ENCODE measurements at places on chromosomes 1 and 21.
A peak's percentile ranks its signal among the peaks of the same experiment; 100 is the strongest.

DNA sequence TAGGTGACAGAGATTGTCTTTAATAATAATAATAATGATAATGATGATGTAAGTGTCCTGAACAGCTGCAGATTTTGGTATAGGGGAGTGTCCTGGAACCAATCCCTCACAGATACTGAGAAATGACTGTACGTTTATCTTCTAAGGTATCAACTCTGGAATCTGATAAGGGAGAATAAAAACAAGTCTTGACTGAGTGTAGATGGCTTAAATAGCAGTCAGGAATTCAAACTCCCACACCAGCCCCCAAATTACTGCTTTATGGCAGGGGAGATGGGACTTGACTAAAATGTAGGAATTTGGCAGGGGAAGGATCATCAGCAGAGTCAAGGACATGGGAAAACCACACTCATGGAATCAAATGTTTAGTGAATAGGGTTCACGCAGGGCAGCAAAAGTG is 6.1 kb upstream of the VHLL start:
- no peak for DNase-seq

DNA sequence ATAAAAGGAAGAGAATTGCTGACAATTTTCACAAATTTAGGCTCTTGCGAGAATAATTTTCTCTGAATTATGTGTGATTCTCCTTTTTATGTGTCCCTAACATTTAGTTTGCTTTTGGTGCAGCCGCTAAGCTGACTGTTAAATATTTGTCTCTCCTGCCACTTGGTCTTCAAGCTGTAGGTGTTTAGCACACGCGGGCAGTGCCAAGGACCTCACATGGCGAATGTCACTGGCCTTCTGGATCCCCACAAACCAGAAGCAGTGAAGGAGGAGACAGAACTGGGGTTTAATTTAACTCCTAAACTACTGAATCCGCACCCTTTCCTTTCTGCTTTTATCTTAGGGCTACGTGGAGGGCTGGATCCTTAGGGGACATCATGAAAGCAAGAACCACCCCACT is 120.0 kb downstream of the KAZN start:
- no peak for DNase-seq

GRCh38 chr1:193558491-193559028 is 372.1 kb upstream of the B3GALT2 start:
- peak; percentile 79 for DNase-seq

GRCh38 chr21:45811136-45811535 is 167.6 kb downstream of the PCBP3 start:
- no peak for DNase-seq

DNA sequence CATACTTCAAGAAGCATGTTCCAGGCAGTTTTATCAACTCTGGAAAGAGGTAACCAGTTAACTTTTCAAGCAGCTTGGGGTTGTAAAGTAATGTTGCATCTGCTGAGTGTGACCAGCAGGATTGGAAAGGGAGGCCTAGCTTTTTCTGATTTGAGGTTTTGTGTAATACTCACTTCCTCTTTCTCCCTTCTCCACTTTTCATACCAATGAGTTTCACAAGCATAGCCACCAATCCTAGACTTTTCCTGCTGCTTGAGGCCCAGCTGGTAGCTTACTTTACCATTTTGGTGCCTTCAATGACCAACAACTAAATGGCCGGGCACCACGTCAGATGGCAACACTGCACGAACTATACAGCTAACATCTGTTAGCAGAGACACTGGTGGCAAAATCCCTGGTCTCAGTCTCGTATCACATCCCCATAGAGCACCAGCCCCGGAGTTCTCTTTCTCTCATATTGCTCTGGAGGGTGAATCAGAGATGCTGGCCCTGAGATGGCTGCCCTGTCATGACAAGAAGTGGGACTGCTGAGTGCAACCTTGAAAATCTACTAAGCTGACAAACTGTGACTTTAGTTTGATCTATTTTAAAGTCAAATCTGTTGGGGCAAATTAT is 14.8 kb upstream of the GPR88 start:
- DNase-seq = no peak

GRCh38 chr1:109454497-109455133 is 11.7 kb upstream of the SYPL2 start:
- no peak for DNase-seq

GRCh38 chr1:116334015-116334547 is 39.0 kb upstream of the ATP1A1 start:
- peak; percentile 78 for DNase-seq

DNA sequence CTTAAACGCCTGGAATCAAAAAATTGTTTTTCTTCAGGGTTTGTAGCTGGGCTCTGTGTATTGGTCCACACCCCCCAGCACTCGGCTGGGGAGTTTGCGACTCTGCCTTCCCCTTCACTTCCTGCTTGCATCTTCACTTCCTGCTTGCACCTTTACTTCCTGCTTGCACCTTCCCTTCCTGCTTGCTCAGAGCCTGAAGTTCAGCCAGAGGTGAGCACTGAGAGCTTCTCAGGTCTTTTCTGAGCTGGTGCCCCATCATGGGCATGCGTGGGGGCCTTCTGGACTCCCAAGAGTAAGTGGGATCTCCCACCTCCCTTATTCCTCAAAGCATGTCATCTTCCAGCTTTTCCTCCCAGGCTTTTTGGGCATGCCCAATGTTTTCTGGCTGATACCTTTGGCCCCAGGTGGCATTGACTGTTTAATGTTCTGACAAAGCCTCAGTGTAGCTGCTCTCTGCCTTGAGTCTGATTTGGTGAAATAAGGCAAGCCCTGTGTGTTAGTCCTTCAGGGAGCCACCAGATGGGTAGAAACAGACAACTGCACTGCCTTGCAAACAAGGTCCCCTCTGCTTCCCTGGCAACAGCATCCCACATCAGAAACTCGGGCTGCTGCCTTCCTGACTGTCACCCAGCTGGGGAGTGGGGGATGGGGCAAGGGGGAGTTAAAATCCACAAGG is 3.5 kb downstream of the KRTAP10-2 start:
- no peak for DNase-seq

DNA sequence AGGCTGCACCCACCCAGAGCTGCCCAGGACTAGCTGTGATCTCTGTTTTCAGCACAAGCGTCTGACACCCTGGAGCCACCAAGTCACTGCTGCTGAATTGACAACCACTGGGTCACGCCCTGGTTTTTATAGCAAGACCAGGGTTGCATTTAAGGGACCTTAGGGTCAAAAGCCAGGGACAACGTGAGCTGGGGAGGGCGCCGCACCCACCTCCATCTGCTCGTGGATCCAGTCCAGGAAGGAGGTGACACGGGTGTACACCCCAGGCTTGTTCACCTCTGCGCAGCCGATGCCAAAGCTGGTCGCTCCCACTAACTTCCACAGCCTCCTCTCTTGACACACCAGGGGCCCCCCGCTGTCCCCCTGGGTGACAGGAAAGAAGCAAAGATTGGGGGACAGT is 9.2 kb upstream of the TFF1 start:
- peak; percentile 31 for DNase-seq

DNA sequence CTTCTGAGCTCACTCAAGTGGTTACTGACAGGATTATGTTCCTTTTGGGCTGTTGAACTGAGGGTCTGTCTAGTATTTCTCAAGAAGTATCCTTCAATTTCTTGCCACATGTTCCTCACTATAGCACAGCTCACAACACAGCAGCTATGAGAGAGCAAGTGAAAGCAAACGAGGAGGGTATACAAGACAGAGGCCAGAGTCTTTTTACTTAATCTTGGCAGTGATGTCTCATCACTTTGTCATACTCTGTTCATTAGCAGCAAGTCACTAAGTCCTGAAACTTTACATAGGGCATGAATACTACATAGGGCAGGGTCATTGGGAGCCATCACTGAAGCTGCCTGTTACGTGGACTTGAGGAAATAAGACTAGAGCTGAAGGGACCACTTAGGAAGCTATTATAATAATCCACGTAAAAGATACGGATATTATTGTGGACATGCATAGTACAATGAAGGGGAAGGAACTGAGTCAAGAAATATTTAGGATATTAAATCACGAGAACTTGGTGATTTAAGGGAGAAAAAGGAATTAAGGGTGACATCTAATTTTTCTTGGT is 63.7 kb downstream of the SLC30A7 start:
- DNase-seq = no peak

GRCh38 chr1:183674339-183674738 is 21.2 kb upstream of the APOBEC4 start:
- DNase-seq = no peak

Data from right lobe of liver (tissue), 6 donors.